Activated CD4-positive, alpha-beta T cell treated with anti-CD3 and anti-CD28 coated beads, Interleukin-2, amount 10 ng/mL, durations not matched to agents 7 days and 5 days (primary cell): ENCODE measurements at places on chromosomes 2 and 18.

DNA sequence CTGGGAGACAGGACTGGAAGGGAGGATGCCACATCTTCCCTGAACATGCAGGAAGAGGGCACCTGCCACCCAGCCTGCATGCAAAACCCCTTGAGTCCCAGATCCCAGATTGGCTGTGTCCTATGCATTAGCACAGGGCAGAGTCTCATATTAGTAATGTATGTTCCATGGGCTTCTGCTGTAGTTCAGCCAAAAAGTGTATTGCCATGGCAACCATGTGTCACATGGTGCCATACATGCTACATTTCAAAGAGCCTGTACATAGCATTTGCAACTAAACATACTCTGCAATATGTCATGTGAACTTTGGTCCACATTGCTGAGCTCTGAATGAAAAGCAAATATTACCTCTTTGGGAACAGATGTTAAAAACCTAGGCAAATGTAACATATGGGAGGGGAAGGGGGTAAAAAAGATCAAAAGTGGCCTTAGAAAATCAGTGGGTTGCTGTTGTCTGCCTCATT, 78.4 kb downstream of the DPP4 start:
- DNase-seq: peak; percentile 54

GRCh38 chr2:40448476-40449079, 3.3 kb downstream of the SLC8A1 start:
- peak; percentile 26 for DNase-seq

DNA sequence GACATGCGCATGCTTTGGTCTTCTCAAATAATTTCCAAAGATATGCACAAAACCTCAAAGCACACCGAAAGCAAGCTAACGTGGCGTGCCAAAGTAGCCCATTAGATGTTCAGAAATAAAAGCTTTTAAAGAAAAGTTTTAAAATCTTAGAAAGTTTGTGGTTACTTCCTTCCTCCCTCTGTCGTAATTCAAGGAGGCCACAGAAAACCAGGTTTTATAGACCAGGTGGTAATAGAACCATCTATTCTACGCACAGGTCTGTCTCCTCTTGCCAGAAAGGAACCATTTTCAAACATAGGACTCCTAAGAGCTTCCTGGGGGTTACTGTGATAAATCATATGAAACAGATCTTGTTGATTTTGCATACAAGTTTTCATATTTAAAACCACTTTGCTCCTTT, 487.2 kb downstream of the ARHGAP15 start:
- DNase-seq: no peak

- DNase-seq: no peak
These were observed 295.4 kb downstream of the CYP26B1 start for GRCh38 chr2:71852141-71852711.

- no peak for DNase-seq
These were observed 367.6 kb upstream of the CWC22 start for GRCh38 chr2:180374502-180375281.

- DNase-seq: no peak
These were observed 28.9 kb upstream of the SEMA4C start for GRCh38 chr2:96898641-96899412.

GRCh38 chr2:105418522-105418921, 19.7 kb upstream of the FHL2 start:
- no peak for DNase-seq

- DNase-seq: no peak
These were observed 5.7 kb downstream of the GREB1 start for GRCh38 chr2:11539317-11540147.

DNA sequence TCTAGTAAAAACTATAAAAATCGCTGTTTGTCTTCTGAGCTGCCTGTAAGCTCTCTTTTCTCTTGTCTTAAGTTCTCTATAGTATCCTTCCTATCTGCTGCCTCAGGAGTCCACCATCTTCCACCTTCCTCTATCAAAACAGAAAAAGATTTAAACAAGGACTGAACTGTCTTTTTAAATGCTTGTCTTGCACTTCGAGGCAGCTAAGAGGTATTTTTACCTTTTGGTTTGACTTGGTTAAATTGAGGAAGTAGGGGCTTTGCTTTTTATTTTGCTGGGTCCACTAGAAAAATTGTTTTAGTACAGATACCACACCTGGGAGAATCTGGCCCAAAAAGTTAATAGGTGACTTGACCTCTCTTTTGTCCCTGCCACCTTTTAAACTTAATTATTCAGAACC, 12.2 kb downstream of the SESTD1 start:
- DNase-seq: no peak

- DNase-seq: no peak
These were observed 38.3 kb upstream of the RALBP1 start for GRCh38 chr18:9437021-9437437.

- no peak for DNase-seq
These were observed 24.5 kb downstream of the SLC66A2 start for GRCh38 chr18:79926715-79927606.

- DNase-seq: peak; percentile 22
These were observed 292.1 kb downstream of the PTGR3 start for GRCh38 chr18:74916773-74917393.
